ENCODE measurements at places on chromosomes 2 and 18.

- no peak for DNase-seq
These were observed 13.9 kb upstream of the VRK2 start for GRCh38 chr2:58032764-58033080.

DNA sequence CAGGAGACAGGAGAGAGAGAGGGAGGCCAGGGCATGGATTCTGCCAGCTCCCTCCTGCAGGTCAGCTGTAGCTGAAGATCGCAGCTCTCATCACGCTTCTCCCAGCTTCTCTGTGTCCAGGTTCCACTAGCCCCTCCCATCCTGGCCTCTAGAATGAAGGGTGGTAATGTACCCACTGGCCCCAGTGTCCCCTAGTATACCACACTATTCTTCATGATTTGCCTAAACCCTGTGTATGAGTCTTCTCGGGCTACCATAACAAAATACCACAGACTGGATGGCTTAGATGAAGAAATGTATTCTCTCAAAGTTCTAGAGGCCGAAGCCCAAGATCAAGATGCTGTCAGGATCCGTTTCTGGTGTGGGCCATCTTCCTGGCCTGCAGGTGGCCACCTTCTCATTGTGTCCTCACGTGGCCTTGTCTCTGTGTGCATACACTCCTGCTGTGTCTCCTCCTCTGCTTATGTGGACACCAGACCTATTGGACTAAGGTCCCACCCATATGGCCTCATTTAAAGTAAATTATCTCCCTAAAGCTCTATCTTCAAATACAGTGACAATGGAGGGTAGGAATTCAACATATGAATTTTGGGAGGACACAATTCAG lies 77.3 kb downstream of the TNFRSF11A start:
- DNase-seq = no peak

DNA sequence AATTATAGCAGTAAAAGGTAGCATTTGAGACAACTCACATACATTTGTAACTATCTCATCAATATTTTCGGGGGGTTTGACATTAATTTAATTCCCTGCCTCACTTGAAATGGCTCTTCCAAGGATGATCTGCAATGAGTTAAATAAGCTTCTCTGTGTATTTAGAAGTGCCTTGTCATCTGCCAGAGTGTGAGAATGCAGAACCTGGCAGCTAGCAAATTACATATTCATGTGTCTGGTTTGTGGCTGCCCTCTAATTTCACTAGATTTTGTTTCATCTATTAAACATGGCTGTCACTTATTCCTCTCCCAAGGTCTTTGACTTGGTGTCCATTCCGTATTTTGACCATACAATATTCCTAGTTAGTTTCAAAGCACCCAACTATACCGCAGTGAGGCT lies 158.3 kb upstream of the CAVIN2 start:
- no peak for DNase-seq

- DNase-seq = no peak
These were observed 136.8 kb downstream of the CAPN13 start for GRCh38 chr2:30670453-30670852.

DNA sequence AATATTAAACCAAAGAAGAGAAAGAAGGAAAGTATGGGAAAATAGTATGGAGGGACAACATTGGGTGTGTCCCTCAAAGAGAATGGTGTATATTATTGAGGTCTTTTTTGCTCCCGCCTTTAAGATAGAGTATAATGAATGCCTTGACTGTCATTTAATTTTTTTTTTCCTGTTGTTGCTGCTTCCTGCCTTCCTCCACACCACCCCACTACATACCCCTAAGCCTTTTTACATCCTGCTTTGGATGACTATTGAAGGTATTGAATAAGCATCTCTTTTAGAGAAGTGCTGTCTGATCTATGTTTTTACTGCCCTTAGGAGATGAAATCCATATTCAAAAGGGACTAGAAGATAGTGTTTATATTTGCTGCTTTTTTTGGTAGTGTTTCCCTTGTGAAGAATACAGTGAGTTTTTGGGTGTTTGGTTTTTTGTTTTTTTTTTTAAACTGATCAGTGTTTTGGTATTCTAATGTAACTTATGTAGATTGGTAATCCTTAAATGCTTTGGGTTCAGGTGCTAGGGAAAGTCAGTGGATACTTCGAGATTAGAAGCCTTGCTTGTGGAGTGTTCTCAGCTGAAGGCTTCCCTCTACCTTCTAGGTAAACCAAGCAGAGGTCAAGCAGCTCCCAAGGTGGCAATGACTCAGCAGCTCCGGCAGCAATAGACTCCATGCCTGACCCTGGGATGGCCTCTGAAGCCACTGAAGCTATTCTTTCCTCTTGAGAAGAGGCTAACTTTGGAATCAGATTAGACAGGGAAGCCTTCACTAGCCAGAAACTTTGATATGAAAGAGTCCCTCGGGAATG lies 5.0 kb downstream of the FZD7 start:
- DNase-seq = peak; percentile 44

DNA sequence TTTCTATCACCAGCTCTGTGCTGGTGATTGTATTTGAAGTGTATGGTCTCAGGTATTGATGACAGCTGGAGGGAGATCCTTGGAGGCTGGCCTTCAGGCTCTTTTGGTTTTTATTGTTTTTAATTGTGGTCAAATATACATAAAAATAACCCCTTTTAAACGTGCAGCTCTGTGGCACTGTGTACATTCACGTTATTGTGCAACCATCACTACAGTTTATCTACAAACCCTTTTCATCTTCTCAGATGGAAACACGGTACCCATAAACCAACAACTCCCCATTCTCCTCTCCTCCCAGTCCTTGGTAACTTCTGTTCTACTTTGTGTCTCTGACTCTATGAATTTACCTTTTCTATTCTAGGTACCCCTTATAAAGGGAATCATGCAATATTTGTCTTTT lies 79.3 kb upstream of the ATP8B1 start:
- DNase-seq = no peak

DNA sequence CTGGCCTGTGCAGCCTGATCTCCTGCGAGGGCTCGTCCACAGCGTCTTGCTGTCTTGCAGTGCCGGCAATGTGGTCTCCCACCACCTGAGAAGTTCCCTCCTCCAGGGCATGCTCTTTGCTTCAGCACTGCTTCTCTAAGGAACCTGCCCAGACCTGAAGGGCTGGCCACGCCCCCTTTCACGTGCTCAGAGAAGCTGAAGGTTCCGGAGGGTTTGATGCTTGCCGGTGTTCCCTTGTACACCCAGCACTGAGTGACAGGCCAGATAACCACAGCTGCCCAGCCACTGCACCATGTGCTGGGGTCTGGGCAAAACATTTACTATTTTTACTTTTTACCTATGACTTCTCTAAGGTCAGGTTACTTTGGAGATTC lies 1.7 kb upstream of the POLR2D start:
- no peak for DNase-seq

GRCh38 chr18:70709144-70709543 lies 420.3 kb downstream of the SOCS6 start:
- no peak for DNase-seq

DNA sequence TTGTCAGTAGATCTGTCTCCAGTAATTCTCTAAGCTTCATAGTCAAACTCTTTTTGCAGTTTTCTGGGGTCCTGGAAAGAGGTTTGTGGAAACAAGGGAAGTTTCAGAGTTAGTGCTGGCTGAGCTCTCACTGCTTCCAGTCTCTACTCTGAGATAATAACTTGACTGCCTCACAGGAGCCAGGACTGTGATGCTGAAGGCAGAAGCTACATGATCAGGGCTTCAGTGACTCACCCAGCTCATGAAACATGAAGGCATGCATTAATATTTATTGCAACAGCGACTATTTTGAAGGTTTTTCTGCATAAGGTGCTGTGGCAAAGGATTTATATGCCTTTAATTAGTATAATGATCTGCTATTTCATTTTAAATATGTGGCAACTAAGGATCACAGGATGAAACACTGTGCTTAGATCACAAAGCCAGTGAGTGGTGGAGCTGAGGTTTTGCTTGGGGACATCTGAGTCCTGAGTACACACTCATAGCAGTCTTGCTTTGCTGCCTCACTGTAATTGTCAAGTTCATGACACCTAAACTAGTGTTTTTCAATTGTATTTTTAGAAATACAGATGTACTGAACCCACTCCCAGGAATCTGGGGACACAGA lies 448.4 kb upstream of the GCFC2 start:
- no peak for DNase-seq

GRCh38 chr18:62617793-62618591 lies 95.2 kb downstream of the ZCCHC2 start:
- DNase-seq = no peak

- DNase-seq = peak; percentile 49
These were observed 34.5 kb downstream of the ADCYAP1 start for GRCh38 chr18:939166-939565.

DNA sequence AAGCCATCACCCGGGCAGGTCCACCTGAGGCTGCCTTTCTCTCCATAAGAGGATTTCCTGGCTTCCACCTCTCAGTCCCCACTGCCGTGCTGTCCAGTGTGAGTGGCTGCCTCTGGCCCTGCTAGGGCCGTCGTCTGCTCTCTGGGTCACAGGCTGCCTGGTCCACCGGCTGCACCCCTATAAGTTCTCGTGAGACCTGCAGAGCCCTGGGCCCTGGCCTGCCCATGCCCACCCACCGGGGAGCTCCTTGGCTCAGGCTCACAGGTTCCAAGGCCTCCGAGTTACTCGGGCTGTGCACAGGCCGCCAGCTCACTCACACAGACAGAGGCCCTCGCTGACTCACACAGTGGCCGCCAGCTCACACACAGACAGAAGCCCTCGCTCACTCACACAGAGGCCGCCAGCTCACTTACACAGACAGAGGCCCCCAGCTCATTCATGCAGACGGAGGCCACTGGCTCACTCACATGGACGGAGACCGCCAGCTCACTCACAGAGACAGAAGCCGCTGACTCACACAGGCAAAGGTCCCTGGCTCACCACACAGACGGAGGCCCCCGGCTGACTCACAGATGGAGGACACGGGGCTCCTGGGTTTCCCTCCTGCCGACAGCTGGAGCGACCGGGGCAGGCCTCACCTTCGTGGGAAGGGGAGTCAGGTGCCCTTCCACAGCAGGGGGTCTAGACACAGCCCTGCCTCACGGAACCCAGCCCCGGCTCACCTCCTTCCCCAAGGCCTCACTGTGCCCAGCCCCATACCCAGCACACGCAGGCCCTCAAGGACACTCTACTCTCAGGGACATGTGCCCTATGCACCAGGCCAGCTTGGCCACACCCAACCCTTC lies 334.1 kb upstream of the MYT1L start:
- peak; percentile 82 for DNase-seq

DNA sequence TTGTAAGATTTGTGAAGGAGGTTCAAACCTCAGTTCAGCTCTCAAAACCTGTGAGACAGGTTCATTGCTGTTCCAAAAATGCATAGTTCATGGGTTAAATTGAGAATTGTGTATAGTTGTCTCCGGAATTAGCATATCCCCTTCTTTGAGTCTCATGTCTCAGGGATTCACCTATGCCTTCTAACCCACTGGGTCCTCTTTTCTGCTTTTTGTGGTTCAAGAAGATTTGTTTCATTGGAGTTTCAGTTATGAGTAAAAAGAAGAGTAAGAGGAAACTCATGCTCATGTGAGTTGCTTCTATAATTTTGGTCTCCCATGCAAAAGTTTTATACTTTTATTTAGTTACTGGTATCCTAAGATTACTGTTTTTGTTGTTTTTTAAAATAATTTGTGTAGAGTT lies 1219.8 kb upstream of the ZEB2 start:
- no peak for DNase-seq

DNA sequence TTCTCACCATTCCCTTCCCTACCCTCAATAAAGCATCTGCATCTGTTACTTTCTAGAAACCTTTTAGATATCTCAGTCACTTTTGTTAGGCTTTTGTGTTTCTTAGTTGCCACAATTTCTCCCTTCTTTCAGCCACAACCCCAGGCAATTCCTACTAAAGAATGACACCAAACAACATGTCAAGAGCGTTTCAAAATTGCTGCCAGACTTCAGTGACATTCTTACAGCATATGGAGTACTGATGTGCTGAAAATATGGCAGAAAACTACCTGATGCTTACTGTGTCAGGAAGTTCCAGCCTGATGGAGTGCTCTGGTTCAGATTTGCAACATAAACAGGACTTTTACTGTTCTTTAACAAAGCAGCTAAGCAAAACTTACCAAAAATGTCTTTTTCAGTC lies 957.7 kb upstream of the POU3F3 start:
- no peak for DNase-seq

GRCh38 chr2:175468431-175469098 lies 287.1 kb upstream of the ATP5MC3 start:
- DNase-seq = no peak

DNA sequence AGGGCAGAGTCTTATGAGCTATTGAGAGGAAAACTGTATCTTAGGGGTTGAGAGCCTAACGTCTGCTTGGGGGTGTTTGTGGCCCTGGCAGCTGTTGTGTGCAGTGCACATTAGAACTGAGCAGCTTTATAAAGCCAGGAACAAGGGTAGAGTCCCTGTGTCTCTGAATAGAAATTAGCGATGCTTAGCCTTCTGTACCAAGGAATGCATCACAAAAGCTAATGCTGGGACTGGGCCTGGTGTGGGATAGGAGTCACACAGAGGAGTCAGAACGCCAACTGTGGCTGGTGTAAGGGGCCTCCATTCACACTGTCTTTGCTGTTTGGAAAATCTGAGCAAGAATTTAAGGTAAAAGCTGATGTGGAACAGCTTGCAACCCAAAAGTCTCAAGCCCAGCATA lies 283.2 kb downstream of the SOX11 start:
- no peak for DNase-seq

- DNase-seq = no peak
These were observed 1099.8 kb upstream of the CRIM1 start for GRCh38 chr2:35255826-35256225.

- no peak for DNase-seq
These were observed 293.0 kb downstream of the LRATD1 start for GRCh38 chr2:14925471-14925870.

DNA sequence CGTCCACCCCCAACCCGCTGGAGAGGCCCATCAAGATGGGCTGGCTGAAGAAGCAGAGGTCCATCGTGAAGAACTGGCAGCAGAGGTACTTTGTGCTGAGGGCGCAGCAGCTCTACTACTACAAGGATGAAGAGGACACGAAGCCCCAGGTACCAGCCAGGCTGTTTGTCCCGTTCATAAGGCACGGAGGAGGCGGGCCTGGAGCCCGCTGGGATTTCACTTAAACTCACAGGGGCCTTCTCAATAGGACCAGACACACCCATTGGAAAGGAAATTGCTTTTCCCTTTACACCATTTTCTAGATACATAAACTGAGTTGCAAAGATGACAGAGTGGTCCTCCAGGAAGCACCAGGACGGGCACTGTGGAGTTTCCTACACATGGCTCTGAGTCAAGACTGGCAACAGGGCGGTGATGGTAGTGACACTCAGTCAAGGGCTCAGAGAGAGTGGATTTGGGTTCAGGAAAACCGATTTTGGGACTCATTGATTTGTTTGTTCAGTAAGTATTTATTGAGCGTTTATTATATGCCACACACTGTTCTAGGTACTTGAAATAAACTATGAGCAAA lies 40.7 kb downstream of the ARHGAP25 start:
- no peak for DNase-seq

DNA sequence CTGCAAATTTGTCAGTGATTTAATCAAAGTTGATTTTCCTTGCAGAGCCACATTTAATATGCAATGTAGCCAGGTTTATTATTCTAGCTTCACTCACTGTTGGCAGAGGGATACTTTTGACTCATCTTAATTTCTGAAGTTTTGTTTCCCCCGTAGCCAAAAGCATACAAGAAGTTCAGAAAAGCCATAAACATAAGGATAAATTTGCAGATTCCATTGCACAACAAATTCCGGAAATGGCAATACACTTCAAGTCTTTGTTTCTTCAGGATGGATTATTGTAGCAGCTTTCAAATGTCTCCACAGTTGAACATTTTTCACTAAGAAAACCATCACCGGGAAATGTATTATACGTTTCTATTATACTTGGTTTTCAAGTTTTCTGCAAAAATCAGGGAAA lies 88.0 kb upstream of the ZCCHC2 start:
- no peak for DNase-seq

GRCh38 chr2:105895990-105896764 lies 151.5 kb downstream of the NCK2 start:
- DNase-seq = no peak

- no peak for DNase-seq
These were observed 8.4 kb downstream of the COX5B start for GRCh38 chr2:97654309-97654708.

Measured in H54 (cell line).